ENCODE measurements at places on chromosomes 5 and 9. TPM values are rescaled to one million over a fixed set of nuclear protein-coding genes. Genes with fewer than 3 reads are reported as not detected.

Gene PCDHGA12
- total RNA-seq = 15.3 TPM

Gene DNAI1
- 0.95 TPM for total RNA-seq

Gene SLIT3
- 62.2 TPM for total RNA-seq

Gene ZFP37
- total RNA-seq = 7.7 TPM

Gene PCDHA5
- 0.61 TPM for total RNA-seq

- H3K36me3 ChIP-seq = no peaks in the 10 kb centered on the region
- peak within 1 kb of the TSS; percentile 67 for H3K27ac ChIP-seq
- H3K27me3 ChIP-seq = no peaks in the 10 kb centered on the region
- no peaks in the 10 kb centered on the region for H3K4me1 ChIP-seq
- peak within 1 kb of the TSS; percentile 50 for H3K4me3 ChIP-seq
Observed at GRCh38 chr9:137459152-137459600, at the start of gene NSMF. Gene NSMF, minus strand, starts transcription at chr9:137459334. Its CDS starts 232 bp downstream, at chr9:137459102.

- no peaks in the 10 kb centered on the region for H3K4me1 ChIP-seq
- H3K27ac ChIP-seq = no peak overlapping the region
- no peak overlapping the region for H3K4me3 ChIP-seq
Observed at GRCh38 chr5:160315968-160316367, 3.6 kb upstream of the CCNJL start.

GRCh38 chr5:31378136-31378535 lies 153.8 kb downstream of the DROSHA start:
- H3K4me3 ChIP-seq = no peak overlapping the region
- DNase-seq = no peak
- H3K36me3 ChIP-seq = no peaks in the 10 kb centered on the region
- H3K27me3 ChIP-seq = no peaks in the 10 kb centered on the region
- H3K27ac ChIP-seq = no peak overlapping the region

DNA sequence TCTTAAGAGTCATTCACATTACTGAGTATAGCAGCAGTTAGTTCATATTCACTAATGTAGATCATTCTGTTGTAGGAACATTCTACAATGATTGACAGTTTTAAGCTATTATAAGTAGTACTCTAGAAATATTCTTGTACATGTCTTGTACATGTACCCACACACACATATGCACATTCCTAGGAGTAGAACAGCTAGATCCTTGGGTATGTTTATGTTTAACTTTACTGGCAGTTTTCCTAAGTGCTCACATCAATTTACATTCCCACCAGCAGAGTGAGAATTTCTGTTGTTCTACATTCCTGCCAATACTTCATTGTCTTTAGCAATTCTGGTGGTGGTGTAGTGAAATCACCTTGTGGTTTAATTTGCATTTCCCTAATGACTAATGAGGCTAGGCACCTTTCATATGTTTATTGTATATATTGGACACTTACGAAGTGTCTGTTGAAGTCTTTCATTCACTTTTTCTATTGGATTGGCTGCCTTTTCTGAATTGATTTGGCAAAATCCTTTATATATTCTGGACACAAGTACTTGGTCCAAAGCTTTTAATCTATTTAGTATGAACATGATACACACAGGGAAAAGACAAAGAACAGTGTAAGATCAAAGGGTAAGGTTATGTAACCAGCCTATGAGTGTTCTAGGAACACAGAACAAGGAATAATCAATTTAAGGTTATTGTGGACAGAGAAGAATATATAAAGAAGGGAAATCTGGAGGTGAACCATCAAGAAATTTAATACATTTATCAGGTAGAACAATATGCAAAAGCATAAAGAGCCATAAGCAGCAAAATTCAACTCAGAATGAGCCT lies 95.6 kb downstream of the MLLT3 start:
- H3K4me1 ChIP-seq = no peaks in the 10 kb centered on the region
- H3K4me3 ChIP-seq = no peak overlapping the region
- no peak overlapping the region for H3K27ac ChIP-seq
- no peak for DNase-seq
- H3K27me3 ChIP-seq = no peaks in the 10 kb centered on the region
- H3K36me3 ChIP-seq = no peaks in the 10 kb centered on the region

GRCh38 chr5:121915765-121916164 lies 46.0 kb upstream of the SRFBP1 start:
- no peak for DNase-seq
- H3K27ac ChIP-seq = no peak overlapping the region
- H3K4me3 ChIP-seq = no peak overlapping the region
- H3K36me3 ChIP-seq = no peaks in the 10 kb centered on the region
- H3K27me3 ChIP-seq = no peaks in the 10 kb centered on the region
- no peaks in the 10 kb centered on the region for H3K4me1 ChIP-seq

GRCh38 chr5:157265714-157266285 lies at the start of gene CYFIP2:
Gene CYFIP2, plus strand, starts transcription at chr5:157266123. Its CDS starts 19,239 bp downstream, at chr5:157285362.
- H3K36me3 ChIP-seq = no peaks in the 10 kb centered on the region
- H3K4me3 ChIP-seq = peak within 1 kb of the TSS; percentile 39
- DNase-seq = peak; percentile 46
- H3K27me3 ChIP-seq = no peaks in the 10 kb centered on the region
- H3K4me1 ChIP-seq = peaks cover 3% of the 10 kb centered on the region

DNA sequence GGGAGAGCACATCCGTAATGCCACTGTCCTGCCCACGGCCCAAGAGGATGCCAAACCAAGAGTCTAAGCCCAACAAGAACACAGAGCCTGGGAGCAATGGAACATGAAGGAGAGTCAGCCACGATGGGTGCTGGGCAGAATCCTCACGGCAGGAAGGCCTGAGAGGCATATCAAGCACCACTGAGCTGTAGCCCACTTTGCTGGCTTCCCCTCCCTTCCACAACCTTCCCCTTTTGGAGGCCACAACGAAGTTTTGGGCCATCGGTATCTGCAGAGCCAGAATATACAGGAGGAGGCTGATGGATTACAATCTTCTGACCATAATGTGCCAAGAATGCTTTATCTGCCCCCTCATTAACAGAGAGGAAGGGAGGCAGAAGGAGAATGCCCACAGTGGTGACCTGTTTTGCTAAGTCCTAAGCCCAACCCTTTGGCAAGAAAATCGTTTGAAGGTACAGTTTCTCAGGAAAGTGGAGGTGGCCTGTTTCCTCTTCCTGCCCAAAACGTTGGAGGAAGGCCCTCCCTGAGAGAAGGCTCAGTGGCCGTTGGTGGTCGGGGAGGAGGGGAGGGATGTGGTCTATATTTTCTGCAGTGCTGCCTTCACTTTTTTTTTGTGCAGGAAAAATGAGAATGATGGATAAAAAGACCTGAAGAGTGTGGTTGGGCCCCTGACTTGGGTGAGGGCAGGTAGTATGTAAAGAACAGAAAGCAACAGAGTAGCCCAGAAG lies 26.2 kb downstream of the MACROH2A1 start:
- H3K4me1 ChIP-seq = peaks cover 4% of the 10 kb centered on the region
- H3K27ac ChIP-seq = no peak overlapping the region
- no peaks in the 10 kb centered on the region for H3K27me3 ChIP-seq

DNA sequence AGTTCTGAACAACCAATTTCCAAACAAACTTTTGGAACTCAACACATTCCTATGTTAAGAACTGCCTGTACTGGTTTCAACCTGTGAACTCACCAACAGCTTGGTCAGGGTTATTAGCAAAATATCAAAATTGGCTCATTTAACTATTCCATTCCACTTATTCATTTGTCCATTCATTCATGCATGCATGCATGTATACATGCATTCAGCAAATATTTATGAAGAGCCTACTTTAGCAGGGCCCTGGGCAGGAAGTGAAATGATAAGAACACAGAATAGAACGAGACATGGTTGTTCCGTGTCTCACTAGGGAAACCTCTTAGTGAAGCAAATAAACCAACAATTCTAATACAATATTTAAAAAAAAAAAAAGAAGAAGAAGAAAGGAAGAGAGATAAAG lies 107.4 kb downstream of the GLIS3 start:
- no peaks in the 10 kb centered on the region for H3K27me3 ChIP-seq
- no peaks in the 10 kb centered on the region for H3K36me3 ChIP-seq
- H3K27ac ChIP-seq = no peak overlapping the region
- H3K4me1 ChIP-seq = no peaks in the 10 kb centered on the region
- no peak overlapping the region for H3K4me3 ChIP-seq

DNA sequence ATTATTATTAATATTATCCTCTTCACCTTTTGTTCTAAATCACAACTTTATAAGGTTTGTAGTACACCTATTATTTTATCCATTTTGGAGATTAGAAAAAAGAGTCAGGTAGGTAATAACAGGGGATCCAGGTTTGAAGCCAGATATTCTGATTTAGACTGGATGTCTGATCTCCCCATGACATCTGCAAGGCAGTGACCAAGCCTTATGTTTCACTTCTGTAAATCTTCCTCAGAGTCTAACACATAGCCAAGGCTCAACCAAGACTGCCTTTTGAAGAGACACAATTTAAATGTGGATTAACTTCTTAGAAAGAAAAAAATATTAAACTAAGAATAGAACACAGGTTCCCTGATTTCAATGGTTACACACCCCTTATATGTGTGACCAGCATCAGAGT lies 44.2 kb downstream of the CETN3 start:
- no peaks in the 10 kb centered on the region for H3K27me3 ChIP-seq
- no peak overlapping the region for H3K4me3 ChIP-seq
- DNase-seq = no peak

- H3K4me1 ChIP-seq = no peaks in the 10 kb centered on the region
- no peak overlapping the region for H3K27ac ChIP-seq
- H3K36me3 ChIP-seq = no peaks in the 10 kb centered on the region
Observed at GRCh38 chr5:32851559-32852173, 140.5 kb downstream of the NPR3 start.

GRCh38 chr9:123164285-123164684 lies 104.1 kb downstream of the STRBP start:
- no peaks in the 10 kb centered on the region for H3K36me3 ChIP-seq
- no peaks in the 10 kb centered on the region for H3K27me3 ChIP-seq
- H3K4me1 ChIP-seq = no peaks in the 10 kb centered on the region

- no peak overlapping the region for H3K27ac ChIP-seq
- H3K4me3 ChIP-seq = no peak overlapping the region
- no peaks in the 10 kb centered on the region for H3K36me3 ChIP-seq
- no peaks in the 10 kb centered on the region for H3K27me3 ChIP-seq
- H3K4me1 ChIP-seq = no peaks in the 10 kb centered on the region
Observed at GRCh38 chr5:72222521-72222920, 97.5 kb downstream of the MRPS27 start.

GRCh38 chr5:151118913-151119575 lies 38.2 kb upstream of the TNIP1 start:
- DNase-seq = no peak
- H3K4me3 ChIP-seq = no peak overlapping the region
- no peaks in the 10 kb centered on the region for H3K27me3 ChIP-seq
- no peaks in the 10 kb centered on the region for H3K36me3 ChIP-seq
- H3K27ac ChIP-seq = no peak overlapping the region

DNA sequence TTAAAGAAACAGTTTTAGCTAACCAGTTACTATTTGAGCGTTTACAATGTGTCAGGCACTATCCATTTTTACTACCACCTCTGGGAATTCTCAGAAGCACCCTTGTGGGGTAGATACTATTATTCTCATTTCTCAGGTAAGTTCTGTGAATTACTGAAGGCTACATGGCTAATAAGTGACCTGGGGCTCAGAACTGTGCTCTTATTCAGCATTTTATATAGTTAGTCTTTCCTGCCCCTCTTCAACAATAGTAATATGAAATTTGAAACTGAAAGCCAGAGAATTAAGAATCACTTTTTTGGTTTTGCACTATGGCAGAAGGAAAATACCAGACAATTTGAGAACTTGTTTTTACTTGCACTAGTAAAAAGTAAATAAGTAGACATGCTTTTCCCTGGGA lies 11.8 kb downstream of the ELL2 start:
- H3K36me3 ChIP-seq = no peaks in the 10 kb centered on the region
- H3K4me1 ChIP-seq = no peaks in the 10 kb centered on the region
- no peak overlapping the region for H3K27ac ChIP-seq
- H3K4me3 ChIP-seq = no peak overlapping the region
- no peaks in the 10 kb centered on the region for H3K27me3 ChIP-seq

Measured in uterus (tissue), 4 donors.